ENCODE measurements at places on chromosomes 7 and 10. TPM values are rescaled to one million over a fixed set of nuclear protein-coding genes. Genes with fewer than 3 reads are reported as not detected.

TET1 gene
- 3.3 TPM for total RNA-seq

MBL2 gene
- not detected for total RNA-seq

ITIH5 gene
- total RNA-seq: 14.6 TPM

- no peaks in the 10 kb centered on the region for H3K36me3 ChIP-seq
- H3K4me1 ChIP-seq: no peaks in the 10 kb centered on the region
- no peak overlapping the region for H3K27ac ChIP-seq
- H3K27me3 ChIP-seq: no peaks in the 10 kb centered on the region
Measured at GRCh38 chr10:17316488-17317170, 88.6 kb downstream of the VIM start.

- no peaks in the 10 kb centered on the region for H3K4me1 ChIP-seq
- H3K27me3 ChIP-seq: no peaks in the 10 kb centered on the region
- H3K36me3 ChIP-seq: no peaks in the 10 kb centered on the region
- DNase-seq: no peak
Measured at GRCh38 chr10:126527645-126528314, 139.5 kb upstream of the ADAM12 start.

- H3K36me3 ChIP-seq: no peaks in the 10 kb centered on the region
- no peaks in the 10 kb centered on the region for H3K4me1 ChIP-seq
- DNase-seq: no peak
- H3K4me3 ChIP-seq: no peak overlapping the region
- H3K27me3 ChIP-seq: no peaks in the 10 kb centered on the region
Measured at GRCh38 chr10:106548832-106549231, 615.7 kb downstream of the SORCS1 start.

DNA sequence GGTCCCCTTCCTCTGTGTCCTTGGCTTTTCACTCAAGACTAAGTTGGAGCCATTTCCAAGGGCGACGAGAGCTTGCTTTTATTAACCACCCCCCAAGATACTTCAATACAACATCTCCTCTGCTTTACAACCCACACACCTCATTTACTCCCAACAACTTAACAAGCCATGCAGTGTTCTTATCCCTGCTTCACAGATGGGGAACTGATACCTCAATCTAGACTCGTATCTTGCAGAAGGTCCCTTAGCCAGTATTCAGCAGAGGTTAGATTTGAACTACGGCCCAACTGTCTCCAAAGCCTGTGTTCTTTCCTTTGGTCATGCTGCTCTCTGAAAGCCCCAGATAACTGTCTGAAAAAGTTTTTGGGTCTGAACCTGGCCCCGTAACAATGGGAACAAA lies 444.8 kb downstream of the GRID1 start:
- peak overlapping the region; percentile 15 for H3K27ac ChIP-seq
- DNase-seq: no peak
- no peaks in the 10 kb centered on the region for H3K27me3 ChIP-seq
- no peaks in the 10 kb centered on the region for H3K36me3 ChIP-seq
- no peak overlapping the region for H3K4me3 ChIP-seq
